Natural killer cell treated with Interleukin-12 subunit alpha and Interleukin-12 subunit beta and Interleukin-15 and Interleukin-18, amount 100 ng/mL, for 72 hours (primary cell): ENCODE measurements at places on chromosomes 5 and 9.

- no peak for DNase-seq
These were observed at the start of gene LAMC3 for GRCh38 chr9:131008909-131009618. TSS of gene LAMC3 (plus strand) at chr9:131009174. CDS start at chr9:131009215, 41 bp downstream.

DNA sequence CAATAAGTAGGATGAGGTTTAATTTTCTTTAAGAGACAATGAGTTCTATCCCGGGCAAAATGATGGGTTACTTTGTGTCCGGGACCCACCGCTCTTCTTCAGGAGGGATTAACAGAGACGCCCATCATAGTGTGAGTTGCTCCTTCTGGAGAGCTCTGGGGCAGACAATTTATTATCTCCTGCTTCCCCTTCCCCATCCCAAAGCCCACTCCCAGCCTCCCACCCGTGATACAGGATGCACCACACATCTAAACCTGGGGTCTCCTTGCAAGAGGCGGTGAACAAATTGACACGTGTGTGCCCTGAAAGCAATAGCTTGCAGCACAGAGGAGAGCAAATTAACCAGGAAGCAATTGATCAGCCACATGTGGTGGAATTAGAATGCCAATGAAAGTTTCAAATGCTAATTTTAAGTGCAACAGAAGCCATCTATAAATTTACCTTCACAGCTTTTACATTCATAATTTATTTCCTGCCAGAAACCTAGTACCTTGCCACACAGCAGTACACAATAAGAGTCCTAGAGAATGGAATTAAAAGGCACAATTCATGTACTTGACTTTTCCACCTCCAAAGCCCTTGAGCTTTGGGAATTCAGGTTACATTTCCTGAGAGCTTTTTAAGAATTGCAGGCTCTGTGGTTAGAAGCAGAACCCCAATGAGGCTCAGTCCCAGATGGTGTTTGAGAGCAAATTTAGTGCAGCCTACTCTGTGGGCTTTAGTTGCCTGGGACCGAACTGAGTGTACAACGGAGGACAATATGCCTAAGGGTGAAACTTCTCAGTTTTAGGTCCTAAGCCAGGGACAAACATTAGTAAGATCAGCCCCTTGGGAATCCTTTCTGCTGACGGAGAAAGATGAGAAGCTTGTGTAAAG lies 399.6 kb downstream of the MED10 start:
- DNase-seq, result no peak

GRCh38 chr5:58151414-58151813 lies 308.5 kb downstream of the PLK2 start:
- DNase-seq, result no peak

GRCh38 chr5:157689942-157690689 lies 18.8 kb downstream of the C5orf52 start:
- no peak for DNase-seq

GRCh38 chr5:54696346-54696745 lies 178.8 kb downstream of the SNX18 start:
- DNase-seq, result no peak

GRCh38 chr9:98600631-98601030 lies 108.1 kb downstream of the GABBR2 start:
- no peak for DNase-seq

DNA sequence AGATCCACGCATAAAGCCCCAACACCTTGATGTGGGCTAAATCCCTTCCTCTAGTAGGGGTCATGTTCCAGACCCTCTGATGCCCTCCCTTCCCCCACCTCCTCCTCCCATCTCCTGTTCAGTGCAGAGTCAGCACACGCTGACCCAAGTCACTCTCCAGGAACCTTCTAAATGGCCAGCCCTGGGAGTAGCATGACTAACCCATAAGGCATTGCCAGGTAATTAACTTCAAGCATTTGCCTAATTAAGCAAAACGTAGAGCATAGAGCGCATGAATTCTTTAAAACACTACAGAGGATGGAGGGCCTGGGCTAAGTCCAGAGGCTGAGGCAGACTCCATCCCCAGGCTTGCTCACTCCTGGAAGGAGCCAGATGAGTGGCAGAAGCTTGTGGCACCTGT lies 276.3 kb upstream of the MSX2 start:
- no peak for DNase-seq

DNA sequence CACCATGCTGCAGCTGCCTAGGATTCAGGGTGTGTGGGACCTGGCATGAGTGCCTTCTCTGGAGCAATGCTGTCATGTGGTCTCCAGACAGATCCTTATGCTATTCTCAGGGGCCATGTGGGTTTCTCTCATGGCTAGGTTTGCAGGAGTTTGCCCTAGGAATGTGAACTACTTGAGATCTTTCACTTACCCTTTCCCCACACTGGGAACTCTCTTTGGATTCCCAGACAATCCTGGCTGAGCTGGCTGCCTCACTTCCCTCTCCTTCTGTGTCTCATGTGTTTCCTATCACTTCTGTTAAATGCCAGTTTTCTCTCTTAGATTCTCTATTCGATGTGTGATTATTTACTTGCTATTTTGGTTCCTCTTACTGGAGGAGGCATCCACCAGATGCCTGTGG lies 270.2 kb upstream of the RASA1 start:
- no peak for DNase-seq

DNA sequence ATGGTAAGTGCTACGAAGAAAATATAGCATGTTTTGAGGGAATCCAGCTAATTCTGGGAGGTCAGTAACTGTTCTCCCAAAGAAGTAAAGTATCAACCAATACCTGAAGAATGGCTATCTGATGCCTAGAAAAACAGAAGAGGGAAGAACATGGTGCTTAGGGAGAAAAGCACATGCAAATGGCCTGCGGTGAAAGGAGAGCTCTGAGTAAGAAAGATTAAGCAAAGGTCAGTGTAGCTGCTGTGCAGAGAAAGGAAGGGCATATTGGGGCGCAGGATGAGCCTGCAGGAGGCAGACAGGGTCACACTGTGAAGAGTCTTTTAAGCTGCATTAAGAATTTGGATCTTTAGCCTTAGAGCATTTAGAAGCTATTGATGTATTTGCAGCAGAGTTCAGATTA lies 11.0 kb downstream of the ADRB2 start:
- DNase-seq, result no peak

- no peak for DNase-seq
These were observed 24.6 kb downstream of the TRAF1 start for GRCh38 chr9:120901755-120902568.

DNA sequence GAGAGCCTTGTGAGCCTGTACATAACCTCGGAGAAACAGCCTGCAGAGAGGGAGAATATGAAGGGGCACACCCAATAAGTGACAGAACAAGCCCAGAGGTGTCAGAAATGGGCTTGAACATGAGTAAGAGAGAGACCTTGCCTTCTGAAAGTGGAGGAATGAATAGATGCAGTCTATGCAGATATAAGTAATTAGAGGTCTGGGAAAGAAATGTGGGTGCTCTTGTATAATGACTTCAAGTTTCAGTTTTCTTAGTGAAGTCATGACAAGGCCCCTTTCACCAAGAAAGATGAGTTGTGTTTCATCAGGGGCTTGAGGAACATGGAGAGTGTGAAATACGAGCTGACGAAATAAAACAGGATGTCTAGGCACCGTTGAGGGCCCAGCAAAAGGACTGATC lies 15.1 kb downstream of the GRAMD2B start:
- DNase-seq, result no peak

- DNase-seq, result no peak
These were observed 176.7 kb upstream of the ZNF608 start for GRCh38 chr5:124923131-124923530.

DNA sequence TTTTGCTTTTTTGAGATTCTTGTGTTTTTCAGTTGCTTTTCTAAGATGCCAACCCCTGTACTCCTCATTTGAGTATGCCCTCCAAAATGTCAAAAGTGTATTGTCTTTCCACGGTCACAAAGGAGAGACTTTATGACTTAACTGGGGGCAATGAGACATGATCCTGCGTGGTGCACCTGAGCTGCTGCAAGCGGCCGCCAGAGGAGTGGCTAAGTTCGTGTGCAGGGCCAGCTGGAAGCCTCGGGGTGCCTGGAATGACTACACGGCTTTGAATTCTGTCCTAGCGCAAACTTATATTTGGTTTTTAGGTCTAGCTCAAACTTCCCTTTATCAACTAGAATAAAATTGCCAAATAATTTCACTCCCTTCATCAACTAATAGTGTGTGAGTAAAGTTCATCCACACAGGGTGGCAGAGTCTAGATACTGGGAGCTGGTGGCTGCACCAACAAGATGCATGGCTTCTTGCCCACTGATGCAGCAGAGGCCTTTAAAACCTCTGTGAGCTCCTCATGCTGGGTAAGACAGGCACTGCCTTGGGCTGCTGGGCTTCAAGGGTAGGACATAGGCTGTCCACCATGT lies 4.7 kb downstream of the GADD45G start:
- DNase-seq, result no peak

GRCh38 chr5:112348387-112348786 lies 70.7 kb downstream of the EPB41L4A start:
- no peak for DNase-seq

DNA sequence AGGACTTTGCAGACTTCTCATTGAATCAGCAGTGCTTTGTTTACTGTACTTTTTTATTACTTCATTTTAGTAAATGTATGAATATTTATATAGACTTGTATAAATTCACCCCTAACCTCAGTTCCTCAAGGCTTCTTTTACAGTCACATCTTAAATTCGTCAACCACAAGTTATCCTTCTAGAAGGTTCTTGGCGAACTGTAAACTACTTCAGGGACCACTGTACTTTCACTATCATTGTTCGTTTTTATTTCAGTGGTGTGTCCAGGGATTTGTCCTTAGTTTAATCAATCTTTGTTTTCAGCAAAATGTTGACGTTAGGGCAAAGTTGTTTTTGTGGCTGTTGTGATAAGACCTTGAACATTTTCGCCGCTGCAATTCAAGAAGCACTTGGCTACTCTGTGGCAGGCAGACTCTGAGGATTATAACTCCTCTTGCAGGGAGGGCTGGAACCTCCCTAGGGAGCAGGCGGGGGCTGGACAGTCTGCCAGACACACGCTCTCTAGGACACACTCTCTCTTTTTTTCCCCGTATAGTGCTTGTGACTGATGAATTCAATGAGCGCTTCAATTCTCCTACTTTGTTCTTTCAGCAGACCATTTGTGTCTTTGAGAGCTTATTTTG lies 252.8 kb downstream of the FBXL7 start:
- no peak for DNase-seq

DNA sequence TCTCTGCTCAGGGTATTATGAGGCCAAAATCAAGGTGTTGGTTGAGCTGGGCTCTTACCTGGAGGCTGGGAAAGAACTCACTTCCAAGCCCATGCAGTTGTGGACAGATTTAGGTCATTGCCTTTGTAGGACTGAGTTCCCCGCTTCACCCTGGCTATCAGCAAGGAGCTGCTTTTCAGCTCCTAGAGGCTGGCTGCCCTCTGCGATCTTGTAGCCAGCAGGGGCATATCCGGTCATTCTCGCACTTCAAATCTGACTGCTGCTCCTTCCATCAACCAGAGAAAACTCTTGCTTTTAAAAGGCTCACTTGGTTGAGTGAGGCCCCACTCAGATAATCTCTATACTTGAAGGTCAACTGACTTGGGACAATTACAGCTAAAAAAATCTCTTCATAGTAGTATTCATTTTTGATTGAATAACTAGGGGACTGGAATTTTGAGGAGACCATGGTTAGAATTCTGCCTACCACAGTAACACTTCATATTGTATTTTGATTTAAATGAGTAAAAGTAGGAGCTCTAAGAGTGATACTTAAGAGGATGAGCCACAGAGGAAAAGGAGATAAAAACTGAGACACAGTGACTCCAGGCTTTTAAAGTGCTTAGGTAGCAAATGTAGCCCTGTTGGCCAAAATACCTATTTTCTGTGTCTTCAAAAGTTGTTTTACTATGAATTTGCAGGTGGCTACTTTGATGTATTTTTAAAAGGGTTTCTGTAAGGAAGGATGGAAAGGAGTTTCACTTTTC lies 137.4 kb downstream of the CD180 start:
- no peak for DNase-seq

DNA sequence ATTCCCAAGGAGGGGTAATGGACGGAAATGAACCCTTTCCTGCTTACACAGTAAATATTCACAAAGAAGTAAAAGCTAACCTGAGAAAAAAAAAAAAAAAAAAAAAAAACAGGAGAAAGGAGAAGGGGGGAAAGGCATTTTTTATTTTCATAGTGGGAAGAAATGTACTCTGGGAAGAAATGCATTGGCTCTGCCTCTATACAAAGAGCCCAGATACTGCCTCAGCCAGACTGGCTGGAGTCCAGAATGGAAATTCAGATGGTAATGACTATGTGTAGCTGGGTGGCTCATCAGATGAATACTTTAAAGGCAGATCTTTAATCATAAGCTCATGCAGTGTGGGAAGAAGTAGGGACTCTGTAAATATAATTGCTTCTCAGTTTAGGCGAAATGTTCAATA lies 124.9 kb upstream of the ZNF608 start:
- DNase-seq, result no peak

DNA sequence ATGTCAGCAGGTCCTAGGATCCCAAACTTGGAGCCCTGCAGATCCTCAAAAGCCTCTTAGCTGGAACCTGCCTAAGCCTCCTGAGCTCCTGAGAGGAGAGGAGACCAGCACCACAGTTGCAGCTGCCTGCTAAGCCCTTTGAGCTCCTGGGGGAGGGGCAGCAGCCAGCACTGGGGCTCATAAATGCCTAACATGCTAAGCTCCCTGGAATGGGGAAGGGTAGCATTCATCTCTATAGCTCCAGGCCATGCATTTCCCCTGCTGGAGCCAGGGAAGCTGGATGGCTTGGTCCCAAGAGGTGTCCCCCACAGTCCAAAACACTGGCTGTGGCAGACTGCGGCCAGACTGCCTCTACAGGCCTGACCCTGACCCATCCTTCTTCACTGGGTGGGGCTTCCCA lies 182.7 kb downstream of the KCNN2 start:
- no peak for DNase-seq

DNA sequence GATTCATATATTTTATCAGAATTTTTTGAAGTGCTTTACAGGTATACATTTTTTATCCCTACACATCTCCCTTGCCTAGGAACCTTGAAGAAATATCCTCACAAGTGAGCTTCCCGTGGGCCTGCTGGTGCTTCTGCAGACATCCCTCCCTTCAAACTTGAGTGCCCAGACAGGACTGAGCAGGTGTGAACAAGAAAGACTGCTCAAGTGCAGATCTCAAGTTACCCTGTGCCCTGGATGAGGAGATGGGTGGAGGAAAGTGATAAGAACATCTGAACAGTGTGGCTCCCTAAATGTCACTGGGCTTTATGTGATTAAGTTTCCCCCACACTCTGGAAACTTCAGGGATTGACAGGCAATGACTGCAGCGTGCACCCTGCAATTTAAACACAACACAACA lies 209.8 kb downstream of the TLE1 start:
- no peak for DNase-seq
